Activated CD4-positive, alpha-beta T cell treated with anti-CD3 and anti-CD28 coated beads, Interleukin-2, Interleukin-6, amounts not matched to agents 100 ng/mL and 50 ng/mL, durations not matched to agents 16 hours and 8 hours (primary cell): ENCODE measurements at places on chromosomes 11 and 22.

- DNase-seq: peak; percentile 79
These were observed 11.1 kb upstream of the TAB1 start for GRCh38 chr22:39388261-39389011.

DNA sequence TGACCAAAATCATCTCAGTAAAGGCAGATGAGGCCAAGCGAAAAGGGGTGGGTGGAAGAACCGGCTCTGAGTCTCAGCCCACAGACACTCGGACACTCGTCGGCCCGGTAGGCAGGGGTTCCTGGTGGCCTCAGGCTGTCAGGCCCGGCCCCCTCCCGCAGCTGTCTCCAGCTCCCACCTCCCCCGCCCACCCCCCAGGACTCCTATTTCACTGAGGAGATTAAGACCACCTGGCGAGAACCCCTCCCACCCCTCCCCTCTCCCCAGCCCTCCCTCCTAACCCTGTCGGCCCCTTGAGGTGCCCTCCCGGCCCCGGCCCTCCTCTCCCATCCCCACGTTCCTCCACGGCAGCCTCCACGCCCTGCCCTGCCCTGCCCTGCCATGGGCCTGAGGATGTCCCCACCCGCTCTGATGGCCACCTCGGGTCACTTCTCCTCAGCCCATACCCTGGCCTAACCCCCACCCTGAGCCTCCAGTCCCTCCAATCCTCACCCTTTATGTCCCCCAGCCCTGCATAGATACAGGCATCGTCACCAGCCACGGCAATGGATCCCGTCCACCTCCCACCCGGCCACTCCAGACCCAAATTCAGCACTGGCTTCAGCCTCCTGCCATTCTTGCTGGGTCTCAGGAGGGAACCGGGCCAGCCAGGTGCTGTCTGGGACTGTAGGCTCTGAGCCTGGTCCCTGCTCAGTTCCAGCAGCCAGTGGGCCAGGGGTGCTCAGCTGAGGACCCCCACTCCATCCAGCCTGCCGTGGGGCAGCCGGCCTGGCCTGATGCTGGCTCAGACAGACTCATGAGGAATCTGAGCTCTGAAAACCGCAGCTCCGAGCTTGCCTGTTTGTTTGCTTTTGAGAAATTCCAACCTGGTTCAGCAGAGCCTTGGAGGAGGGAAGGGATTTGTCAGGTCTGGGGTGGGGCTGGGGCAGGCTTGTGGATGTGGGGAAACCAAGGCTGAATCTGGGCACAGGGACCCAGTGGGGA, 9.8 kb upstream of the TBX1 start:
- DNase-seq: no peak

DNA sequence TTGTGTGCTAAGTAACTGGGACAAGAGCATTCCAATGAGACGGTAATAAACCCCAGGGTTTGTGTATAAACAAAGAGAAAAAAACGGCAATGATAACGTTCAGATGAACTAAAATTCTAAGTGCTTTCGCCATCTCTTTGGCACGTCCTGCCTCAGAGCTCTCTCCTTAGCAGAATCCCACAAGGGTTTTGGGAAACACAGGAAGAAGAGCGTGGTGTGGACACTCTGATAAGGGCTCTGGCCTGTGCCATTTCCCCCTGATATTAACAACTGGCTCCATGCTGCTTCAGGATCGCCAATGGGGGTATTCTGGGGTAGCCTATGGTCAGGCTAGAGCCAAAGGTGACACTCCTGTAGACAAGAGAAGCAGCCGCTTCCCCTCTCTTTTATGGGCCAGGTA, 18.4 kb downstream of the ABCC8 start:
- DNase-seq: no peak

DNA sequence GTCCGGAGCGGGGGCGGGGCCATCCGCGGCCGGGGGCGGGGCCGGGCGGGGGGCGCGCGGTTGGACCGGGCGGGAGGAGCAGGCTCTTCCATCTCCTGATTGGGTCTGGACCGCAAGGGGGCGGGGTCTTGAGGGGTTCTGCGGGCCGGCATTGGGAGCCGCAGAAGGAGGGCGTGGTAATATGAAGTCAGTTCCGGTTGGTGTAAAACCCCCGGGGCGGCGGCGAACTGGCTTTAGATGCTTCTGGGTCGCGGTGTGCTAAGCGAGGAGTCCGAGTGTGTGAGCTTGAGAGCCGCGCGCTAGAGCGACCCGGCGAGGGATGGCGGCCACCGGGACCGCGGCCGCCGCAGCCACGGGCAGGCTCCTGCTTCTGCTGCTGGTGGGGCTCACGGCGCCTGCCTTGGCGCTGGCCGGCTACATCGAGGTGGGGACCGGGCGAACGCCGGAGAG, at the start of gene APLP2:
APLP2 (plus strand) TSS at position 236 of the 450 bp plus-strand sequence; CDS start at position 320, 84 bp downstream.
- DNase-seq: peak; percentile 98

GRCh38 chr22:33270596-33270995, 212.4 kb upstream of the SYN3 start:
- DNase-seq: no peak

- no peak for DNase-seq
These were observed 181.5 kb downstream of the KIF18A start for GRCh38 chr11:27926486-27926885.

- DNase-seq: no peak
These were observed 94.1 kb downstream of the DBX1 start for GRCh38 chr11:20066013-20066782.

DNA sequence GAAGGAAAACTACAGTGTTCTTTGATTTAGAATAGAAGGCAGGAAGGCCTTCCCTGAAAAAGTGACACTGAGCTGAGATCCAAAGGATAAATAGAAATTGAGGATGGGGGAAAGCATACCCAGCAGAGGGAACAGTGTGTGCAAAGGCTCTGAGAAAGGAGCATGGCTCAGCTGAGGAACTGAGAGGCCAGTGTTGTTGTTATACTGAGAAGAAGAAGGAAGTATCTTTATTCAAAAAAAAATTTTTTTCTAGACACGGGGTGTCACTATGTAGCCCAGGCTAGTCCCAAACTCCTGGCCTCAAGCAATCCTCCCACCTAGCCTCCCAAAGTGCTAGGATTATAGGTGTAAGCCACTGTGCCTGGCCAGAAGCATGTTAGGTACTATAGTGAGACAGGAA, 3.5 kb upstream of the PIK3C2A start:
- DNase-seq: no peak

- DNase-seq: no peak
These were observed 55.0 kb downstream of the FZD4 start for GRCh38 chr11:86900162-86900561.

GRCh38 chr22:42522546-42522945, 3.0 kb upstream of the RRP7A start:
- DNase-seq: no peak

GRCh38 chr11:34926101-34926830, 9.8 kb downstream of the PDHX start:
- DNase-seq: peak; percentile 51

DNA sequence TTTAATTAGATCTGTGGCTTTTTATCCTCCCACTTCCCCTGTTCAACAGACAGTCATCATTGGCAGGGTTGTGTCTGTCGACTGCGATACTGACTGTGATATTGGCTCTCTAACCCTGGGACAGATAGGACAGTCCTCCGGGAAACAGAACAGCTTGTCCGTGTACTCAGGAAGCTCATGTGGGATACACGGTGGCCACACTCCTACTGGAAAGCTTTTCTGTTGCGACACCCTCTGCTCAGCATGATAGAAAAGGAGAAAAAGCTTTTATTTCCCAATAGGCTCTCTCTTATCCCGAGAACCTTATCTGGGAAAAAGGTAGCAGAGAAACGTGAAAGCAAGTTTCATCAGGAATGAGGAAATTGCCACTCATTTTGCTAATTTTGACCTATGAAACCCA, 60.4 kb upstream of the HSPA8 start:
- DNase-seq: no peak

GRCh38 chr11:19978668-19979518, 181.4 kb downstream of the DBX1 start:
- peak; percentile 66 for DNase-seq
